Left kidney (tissue), 8 donors: ENCODE measurements at places on chromosomes 11 and 22. TPM values are rescaled to one million over a fixed set of nuclear protein-coding genes. Genes with fewer than 3 reads are reported as not detected.

- no peak for DNase-seq
These were observed 82.3 kb upstream of the PHOX2A start for GRCh38 chr11:72326151-72326848.

DNA sequence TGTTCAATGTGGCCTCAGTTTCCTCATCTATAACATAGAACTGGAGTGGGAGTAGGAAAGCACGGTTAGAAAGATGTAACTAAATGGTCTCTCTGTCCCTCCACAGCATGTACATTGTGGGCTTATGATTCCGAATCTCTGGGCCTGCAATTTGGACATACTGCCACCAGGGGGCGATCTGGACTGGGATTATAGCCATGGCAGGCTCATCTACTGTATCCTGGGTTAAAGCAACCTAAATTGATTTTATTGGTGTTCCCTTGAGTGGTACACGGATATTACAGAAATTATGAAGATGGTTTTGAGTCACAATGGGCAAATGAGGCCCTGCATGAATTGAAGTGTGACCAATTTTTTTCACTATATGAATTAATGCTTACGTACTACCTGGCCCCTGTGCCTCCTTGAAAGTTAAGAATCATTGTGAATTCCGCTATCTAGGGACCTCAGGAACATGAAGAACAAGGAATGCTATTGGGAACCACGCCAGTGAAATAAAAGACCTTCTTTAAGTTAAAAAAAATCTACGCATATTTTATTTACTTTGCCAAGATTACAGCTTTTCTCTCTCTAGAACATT, 32.9 kb downstream of the TST start:
- DNase-seq = no peak

DNA sequence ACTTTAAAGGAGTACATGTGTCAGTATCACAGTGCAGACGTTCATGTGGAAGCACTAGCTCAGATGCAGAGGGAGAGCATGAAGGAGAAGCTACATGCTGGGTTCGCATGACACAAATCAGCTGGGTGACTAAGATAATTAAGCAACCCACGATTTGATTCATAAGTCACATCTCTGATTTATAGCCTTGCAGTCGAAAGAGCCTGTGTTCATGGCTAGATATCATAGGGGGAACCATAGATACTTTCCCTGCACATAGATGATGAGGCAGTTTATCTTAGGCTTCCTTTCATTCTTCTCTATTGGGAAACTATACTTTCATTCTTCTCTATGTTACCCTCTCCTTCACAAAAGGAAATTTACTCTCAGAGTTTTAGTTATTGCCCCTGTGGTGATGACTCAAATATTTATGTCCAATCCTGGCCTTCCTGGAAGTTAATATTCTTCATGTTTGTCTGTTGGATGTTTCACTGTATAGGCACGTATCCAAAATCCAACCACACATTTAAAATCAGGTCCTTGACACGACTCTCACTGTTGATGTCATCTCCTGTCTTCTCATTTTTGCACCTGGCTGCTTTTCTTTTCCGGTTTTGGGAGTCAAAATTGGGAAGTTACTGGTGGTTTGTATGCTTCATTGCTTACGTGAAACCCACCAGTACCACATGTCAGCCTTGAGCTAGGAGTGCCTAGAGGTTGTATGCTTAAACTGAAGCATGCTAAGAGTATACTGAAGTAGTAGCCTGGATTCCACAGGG, 56.3 kb upstream of the SLC5A12 start:
- no peak for DNase-seq

GRCh38 chr11:12045914-12046635, 37.6 kb upstream of the DKK3 start:
- no peak for DNase-seq

DNA sequence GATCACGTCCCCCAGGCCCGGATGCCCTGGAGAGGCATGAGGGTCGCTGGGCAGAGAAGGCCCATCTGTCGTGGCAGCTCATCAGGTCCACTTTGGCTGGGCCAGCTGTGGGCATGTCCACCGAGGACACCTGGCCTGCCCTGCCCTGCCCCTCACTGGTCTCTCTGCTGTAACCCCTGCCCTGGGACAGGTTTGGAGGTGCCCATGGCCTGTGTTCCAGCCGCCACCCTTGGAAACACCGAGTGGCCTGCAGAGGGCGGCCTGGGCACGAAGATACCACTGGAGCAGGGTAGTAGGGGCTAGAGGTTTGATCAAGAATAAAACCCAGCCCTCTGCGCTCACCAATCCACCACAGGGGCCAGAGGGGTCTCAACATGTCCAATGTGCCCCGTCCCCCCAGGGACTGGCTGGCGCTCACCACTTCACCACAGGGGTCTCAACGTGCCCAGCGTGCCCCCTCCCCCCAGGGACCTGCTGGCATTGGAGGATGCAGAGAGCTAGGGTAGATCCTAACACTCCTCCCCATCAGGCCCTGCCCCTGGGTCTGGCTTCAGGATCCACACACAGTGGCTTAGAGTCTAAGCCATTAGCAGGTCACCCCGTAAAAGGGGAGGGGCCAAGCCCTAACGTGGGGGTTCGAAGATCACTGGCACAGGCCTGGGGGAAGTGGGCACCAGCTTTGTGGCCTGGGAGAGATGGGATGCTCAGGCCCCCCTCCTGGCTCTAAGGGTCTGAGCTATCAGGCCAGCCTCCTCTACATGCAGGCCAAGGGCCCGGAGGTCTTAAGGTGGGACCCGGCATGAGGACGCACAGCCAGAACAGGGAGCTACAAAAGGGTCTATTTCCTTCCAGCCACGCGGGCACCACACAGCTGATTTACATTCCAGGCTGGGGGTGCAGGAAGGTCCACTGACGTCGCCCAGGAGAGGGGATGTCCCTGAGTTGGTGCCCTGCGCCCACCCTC, 1.3 kb upstream of the HDAC10 start:
- no peak for DNase-seq

GRCh38 chr11:130623670-130624668, 175.5 kb downstream of the ADAMTS15 start:
- no peak for DNase-seq

DNA sequence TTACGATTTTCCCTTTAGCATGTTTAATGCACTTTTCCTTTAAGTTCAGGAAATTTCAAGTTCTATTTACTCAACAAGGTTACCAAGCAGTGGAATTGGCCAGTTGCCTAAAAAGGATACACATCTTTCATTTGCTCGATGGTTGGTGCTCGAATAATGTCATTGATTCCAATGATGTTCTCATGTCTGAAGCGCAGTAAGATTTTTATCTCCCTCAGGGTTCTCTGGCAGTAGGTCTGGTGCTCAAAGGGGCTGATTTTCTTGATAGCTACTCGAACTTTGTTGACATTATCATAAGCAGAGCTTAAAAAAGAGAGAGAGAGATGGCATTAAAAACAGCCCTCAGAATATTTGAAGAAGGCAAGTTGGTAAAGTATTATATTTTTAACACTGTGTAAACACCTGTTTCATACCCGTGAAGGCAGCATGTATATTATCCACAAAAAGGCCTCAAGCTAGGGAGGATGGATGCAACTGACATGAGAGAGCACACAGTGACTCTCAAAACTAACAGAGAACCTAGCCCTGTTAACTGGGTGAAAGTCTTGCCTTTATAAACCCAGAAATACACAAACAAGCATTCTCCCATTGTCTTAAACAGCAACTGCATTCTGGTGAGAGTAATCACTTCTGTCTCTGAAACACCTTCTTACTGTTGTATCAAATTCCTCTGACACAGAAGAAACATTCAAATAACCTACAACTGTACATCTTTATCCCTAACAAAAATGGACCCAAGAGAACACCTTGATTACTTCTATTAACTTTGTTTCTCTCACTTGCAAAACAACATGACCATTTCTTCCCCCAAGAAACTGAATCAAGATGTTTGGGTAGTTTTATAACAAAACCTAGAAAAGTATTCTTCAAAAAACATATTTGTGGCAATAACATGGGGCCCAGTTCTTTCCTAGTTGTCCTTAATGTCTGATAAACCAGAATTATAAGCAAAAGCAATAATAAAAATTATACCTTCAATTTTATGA, 59.6 kb downstream of the MAPK1 start:
- DNase-seq = no peak

GRCh38 chr11:94762208-94762607, 5.9 kb upstream of the AMOTL1 start:
- DNase-seq = no peak

DNA sequence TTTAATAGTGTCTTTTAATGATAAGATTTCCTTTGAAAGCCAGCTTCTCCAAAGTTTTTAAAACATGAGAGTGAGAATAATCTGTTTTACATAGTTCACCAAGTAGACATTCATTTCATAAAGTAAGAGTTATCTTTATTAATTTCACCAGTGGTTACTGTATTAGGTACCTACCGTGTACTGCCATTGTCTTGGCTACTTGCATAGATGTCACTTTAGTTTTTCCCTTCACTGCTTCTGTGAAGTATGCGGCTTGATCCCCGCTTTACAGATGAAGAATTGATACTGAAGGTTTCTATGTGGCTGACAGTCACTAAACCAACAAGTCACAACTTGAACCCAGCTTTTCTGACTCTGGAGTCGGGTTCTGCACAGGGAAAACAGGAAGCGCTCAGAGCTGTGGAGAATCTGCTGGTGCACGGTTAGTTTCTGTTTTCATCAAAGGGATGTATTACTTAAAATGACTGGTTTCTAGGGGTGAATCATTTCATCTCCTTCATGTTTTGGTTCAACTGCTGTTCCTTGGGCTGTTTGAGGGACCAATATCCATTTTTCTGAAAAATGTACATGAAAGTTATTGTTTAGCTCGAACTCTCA, 39.3 kb upstream of the MYO18B start:
- no peak for DNase-seq

DNA sequence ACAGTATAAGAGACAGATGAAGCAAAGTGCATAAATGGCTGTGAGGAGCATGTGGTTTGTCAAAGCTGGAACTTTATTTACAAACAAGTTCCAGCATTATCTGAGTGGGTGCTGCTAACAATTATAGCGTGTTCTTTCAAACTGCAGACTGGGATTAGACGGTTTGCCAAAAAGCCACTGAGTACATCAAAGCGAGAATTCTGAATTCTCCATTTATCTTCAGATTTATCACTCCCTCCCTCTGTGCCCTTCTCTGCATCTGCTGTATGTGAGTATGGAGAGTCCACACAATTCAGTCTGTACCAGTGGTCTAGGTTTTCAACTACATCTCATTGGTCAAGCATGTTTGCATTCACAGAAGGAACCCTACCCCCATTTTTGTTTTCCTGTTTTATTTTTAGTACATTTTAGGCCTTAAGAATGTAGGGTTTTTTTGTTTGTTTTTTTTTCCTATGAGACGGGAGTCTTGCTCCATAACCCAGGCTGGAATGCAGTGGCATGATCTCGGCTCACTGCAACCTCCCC, 18.1 kb upstream of the INCENP start:
- DNase-seq = no peak

The RIMBP3B gene
- not detected for polyA plus RNA-seq

The LYVE1 gene
- polyA plus RNA-seq = 57.2 TPM

The OR10AG1 gene
- not detected for polyA plus RNA-seq
